Femur (tissue), 1 donor: ENCODE measurements at places on chromosomes 7 and 10.

DNA sequence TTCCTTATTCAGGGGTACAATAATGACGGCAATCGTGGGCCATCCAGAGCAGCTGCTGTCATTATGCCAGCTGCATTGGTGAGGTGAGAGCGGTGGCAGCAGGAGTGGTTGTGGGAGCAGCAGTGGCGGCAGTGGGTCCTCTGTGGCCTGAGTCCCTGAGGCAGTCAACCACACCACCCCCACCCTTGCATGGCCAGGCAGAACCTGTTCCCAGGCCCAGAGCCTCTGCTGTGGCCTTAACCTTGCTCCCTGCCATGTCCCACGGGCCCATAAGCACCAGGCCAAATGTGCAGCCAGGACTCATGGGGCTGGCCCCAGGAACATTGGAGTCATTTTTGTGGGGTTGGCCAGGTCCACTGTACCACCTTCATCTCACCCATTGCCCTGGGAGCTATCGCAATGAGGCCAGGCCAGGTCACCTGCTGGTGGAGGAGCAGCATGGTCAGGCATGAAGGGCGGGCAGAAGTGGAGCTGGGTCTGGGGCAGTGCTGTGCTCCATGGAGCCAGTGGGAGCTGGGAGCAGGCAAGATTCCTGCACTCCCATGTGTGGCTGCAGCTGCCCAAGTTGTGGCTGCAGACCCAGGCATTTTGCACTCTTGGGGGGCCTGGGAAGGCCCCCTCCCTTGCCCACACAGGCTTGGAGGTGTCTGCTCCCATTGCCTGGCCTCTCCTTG, 213.5 kb downstream of the GPR158 start:
- no peak for DNase-seq

GRCh38 chr7:112744818-112745217, 45.4 kb downstream of the TMEM168 start:
- DNase-seq: no peak

DNA sequence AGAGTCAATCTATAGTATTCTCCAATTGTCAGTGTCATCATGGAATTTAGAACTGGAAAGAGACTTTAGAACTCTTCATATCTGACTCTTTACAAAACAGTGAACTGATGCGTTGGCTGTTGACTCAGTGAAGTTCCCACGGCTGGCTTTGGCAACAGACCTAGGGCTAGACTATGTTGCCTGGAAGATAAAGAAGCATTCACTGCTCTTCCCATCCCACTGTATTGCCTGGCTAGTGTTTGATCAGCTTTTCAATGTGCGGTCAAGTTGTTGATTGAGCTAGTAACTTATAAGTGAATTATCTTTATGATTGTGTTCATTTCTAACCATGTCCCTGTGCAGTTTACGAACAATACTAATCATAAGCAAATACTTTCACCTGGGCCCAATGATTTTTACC, 365.7 kb upstream of the LRGUK start:
- DNase-seq: no peak

GRCh38 chr10:120075349-120075748, 182.8 kb downstream of the SEC23IP start:
- DNase-seq: no peak

- peak; percentile 66 for DNase-seq
Observed at GRCh38 chr7:3754493-3755341, 453.7 kb downstream of the SDK1 start.

GRCh38 chr10:505419-505818, 184.0 kb downstream of the DIP2C start:
- no peak for DNase-seq

DNA sequence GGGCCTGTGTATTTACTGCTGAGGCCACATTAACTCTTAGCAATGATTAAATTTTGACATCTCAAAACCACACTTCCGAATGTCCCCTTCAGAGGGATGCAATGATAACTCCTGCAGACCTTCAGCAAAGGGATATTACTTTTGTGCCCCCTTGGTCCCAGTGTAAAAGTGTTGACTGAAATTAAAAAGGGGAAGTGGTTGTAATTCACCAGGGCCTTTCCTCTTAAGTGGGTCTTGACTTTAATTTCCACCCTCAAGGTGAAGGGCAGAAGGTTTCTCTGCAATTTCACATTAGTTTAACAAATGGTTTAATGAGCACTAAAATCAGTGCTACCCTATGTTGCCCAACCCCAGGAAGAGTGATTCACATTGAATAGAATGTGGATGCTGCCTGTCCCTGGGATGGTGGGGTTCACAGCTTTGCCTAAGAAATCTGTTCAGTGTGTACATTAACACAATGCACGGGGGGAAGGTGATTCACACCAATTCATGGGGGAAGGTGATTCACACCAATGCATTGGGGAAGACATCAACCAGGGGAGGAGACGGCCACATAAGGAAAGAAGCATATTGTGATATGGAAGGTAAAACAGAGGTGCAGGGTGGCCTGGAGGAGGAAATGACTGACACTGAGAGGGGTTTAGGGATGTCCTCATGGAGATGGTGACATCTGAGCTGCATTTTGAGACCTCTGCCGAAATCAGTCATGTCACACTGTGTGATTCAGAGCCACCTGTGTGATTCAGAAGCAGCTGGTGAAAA, 19.4 kb upstream of the TNS3 start:
- no peak for DNase-seq

- DNase-seq: no peak
Observed at GRCh38 chr10:125080984-125081383, 79.4 kb downstream of the CTBP2 start.

DNA sequence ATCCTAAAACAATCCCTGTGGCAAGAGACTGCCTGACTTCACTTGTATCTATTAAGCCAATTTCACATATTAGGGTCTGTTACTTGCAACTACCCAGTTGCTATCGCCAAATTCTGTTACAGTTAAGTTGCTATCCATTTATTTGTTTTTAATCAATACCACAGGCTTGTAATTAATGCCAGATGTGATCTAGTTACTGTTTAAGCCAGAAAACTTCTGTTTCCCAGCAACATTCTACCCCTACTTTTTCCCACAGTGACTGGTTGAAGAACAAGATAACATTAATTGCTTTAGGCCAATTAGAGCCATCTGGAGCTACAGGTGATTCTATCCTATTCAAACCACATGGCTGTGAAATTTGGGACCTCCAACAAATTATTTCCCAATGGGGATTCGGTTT, 131.3 kb downstream of the ALOX5 start:
- no peak for DNase-seq

DNA sequence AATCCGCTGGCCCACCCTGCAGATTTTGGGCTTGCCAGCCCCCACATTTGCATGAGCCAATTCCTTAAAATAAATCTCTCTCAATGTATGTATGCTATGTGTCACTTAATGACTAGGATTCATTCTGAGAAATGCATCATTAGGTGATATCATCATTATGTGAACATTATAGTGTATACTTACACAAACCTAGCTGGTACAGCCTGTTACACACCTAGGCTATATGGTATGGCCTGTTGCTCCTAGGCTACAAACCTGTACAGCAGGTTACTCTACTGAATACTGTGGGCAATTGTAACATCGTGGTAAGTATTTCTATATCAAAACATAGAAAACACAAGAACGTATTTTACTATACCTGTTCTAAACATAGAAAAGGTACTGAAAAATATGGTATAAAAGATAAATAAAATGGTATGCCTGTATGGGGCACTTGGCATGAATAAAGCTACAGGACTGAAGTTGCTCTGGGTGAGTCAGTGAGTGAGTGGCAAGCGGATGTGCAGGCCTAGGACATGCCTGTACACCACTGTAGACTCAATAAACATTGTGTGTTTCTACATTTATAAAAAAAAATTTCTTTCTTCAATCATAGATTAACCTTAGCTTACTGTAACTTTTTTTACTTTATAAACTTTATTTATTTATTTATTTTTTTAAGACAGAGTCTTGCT, 135.9 kb downstream of the ABCA13 start:
- DNase-seq: no peak

- DNase-seq: no peak
Observed at GRCh38 chr10:132885451-132886210, 56.7 kb downstream of the CFAP46 start.

DNA sequence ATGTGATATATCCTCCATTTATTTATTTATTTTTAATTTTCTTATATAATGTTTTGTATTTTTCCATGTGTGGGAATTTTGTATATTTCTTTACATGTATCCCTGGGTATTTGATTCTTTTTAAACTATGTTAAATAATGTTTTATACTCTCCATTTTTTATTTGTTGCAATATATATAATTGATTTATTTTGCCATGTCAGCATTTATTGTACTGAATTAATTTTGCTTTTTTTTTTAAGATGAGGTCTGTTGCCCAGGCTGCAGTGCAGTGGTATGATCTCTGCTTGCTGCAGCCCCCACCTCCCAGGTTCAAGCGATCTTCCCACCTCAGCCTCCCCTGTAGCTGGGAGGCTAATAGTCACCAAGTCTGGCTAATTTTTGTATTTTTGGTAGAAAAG, 187.4 kb downstream of the CDC14C start:
- no peak for DNase-seq

- no peak for DNase-seq
Observed at GRCh38 chr7:144821067-144821466, 14.8 kb downstream of the TPK1 start.

DNA sequence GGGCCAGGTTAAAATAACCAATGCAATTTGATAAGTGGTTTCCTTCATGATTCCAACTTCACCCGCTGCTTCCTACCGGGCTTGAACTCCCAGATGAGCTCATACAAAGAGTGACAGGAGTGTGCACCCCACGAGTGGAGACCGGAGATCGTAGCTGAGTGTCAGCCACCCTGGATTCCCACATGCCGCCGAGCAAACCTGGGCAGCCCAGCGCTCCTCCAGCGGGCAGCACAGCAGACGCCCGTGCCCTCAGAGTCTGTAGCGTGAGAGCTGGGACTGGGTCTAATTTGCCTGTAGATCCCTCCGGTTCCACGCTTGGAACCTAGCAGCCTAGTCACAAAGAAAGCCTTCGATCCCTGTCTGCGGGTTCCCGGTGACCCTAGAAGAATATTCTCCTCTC, 476.1 kb upstream of the MGMT start:
- DNase-seq: no peak

- no peak for DNase-seq
Observed at GRCh38 chr10:32744321-32744720, 213.7 kb downstream of the ITGB1 start.

DNA sequence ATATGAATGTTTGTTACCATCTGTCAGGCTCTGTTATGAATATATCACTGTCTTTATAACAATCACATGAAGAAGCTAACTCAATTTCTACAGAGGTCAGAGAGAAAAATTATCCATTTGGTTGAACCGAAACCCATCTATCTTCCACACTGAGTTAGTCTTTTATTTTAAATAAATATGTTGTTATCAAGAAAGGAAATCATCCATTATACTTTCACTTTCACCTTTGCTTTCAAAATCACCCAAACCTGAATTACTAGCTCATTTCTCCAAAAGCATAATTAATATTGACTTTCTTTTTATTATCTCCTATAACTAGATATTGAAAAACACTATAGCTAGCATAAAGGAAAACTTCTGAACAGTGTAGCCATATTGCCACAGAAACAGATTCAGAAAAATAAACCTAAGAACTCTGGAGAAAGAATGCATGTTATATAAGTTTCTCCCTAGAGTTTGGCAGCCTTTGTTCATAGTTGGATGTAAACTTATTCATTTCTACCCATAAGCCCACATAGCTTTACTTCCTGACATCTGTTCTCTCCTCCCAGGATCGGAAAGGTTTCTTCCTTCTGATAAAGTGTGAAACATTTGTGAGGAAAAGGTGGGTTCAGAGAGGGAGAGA, 66.0 kb downstream of the NPSR1 start:
- no peak for DNase-seq

DNA sequence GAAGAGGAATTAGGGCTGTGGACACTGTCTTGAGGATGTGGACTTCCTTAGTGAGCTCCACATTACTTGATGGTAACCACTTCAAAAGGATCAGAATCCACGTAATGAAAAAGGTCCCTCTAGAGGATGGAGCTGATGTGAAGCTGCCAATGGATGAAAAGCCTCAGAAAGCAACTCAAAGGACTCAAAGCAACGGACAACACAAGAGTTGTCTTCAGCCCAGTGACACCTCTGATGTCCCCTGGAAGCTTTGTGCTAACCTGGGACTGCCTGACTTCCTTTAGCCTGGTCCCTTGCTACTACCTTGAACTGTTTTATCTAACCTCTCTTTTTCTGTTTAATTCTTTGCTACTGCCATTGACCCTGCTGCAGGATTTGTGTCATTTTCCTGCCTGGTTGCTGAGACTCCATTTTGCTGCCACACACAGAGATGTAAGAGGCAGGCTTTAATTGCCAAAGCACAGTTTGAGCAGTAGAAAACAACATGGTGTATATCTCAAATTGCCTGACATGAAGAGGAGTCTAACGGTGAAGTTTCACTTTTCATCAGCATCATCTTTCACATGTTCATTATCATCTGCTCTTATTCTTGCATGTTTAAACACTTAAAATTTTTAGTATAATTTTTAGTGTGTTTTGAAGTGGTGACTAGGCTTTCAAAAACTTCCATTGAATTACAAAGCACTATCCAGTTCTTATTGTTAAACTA, 11.1 kb upstream of the SGCE start:
- no peak for DNase-seq

DNA sequence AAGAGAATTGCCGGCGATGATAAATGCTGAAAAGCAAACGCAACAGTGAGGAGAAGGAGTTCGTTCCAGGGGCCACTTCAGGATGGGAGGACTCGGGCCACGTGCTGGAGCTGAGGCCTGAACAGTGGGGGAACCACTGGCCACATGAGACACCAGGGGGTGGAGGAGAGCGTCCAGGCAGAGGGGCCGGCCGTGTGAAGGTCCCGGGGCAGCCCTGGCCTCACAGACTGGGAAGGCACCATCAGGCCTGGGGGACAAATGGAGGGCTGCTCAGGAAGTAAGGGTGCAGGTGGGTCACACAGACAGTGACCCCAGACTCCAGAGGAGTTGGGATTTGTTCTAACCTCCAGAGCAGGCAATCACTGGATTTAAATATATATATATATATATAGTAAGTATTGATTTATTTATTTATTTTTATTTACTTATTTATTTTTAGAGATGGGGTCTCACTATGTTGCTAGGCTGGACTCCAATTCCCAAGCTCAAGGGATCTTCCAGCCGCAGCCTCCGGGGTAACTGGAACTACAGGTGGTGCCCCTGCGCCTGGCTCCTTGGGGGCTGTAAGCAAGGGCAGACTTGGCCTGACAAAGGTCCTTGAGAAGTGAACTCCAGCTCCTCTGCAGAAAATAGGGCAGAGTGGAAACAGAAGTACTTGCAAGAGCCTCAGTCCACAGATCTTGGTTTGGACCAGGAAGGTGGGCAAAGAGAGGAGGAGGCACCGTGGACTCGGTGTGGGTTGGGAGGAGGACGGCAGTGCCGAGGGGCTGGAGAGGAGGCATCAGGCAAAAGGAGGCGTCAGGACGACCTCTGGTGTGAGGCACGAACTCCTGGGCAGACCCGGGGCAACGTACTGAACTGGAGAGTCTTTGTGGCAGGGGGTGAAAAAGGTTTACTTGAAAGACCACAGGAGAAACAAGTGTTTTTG, 57.3 kb downstream of the TCERG1L start:
- no peak for DNase-seq

GRCh38 chr7:116617878-116618277, 54.1 kb upstream of the MET start:
- DNase-seq: no peak
